Chondrocyte (in vitro differentiated cells): ENCODE measurements at places on chromosomes 2 and 18. TPM values are rescaled to one million over a fixed set of nuclear protein-coding genes. Genes with fewer than 3 reads are reported as not detected.

- H3K27ac ChIP-seq = peak overlapping the region; percentile 64
- no peak for DNase-seq
- peaks cover 3% of the 10 kb centered on the region for H3K36me3 ChIP-seq
These were observed 100.5 kb upstream of the ITPRID2 start for GRCh38 chr2:181790716-181791649.

DNA sequence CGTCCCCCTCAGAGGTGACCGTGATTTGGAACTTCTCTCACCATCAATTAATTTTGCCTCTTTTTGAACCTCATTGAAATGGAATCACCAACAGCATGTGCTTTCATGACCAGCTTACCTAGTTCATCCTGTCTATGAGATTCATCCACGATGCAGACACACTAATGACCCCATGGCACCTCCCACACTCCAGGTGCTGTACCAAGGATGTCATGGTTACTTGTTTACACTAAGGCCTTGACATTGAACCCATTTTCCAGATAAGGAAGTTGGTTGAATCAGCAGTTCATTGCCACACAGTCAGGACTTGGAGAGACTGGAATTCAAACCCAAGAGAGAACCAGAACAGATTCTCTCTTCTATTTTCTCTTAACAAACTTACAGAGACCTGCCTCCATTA lies 139.0 kb downstream of the ZFP36L2 start:
- no peak for DNase-seq
- peak overlapping the region; percentile 97 for H3K27ac ChIP-seq
- no peaks in the 10 kb centered on the region for H3K27me3 ChIP-seq
- H3K4me3 ChIP-seq = no peak overlapping the region
- peaks cover 4% of the 10 kb centered on the region for H3K36me3 ChIP-seq

DNA sequence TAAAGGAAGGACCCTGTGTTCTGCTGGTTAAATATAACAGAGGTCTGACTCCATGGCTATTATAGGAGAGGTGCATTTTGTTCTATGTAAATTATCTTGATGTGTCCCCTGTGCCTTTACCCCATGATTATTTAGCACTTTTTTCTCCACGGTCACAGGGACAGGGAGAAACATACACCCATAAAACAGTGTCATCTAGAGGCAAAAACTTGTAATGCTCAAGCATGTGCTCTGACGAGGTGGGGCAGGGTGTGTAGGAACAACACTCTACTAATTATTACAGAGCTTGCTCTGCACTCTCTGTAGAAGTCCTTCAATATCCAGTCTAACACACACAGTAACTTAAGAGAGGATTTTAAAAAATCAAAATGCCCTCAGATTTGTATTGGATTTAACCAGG lies 187.9 kb downstream of the NEDD4L start:
- peaks cover 18% of the 10 kb centered on the region for H3K4me1 ChIP-seq
- H3K27ac ChIP-seq = no peak overlapping the region
- DNase-seq = no peak
- no peak overlapping the region for H3K4me3 ChIP-seq
- H3K27me3 ChIP-seq = no peaks in the 10 kb centered on the region
- H3K36me3 ChIP-seq = peaks cover 1% of the 10 kb centered on the region

GRCh38 chr2:20242727-20243377 lies 17.9 kb upstream of the SDC1 start:
- H3K4me3 ChIP-seq = no peak overlapping the region
- no peaks in the 10 kb centered on the region for H3K27me3 ChIP-seq
- peaks cover 3% of the 10 kb centered on the region for H3K36me3 ChIP-seq
- no peak overlapping the region for H3K27ac ChIP-seq
- no peaks in the 10 kb centered on the region for H3K4me1 ChIP-seq

GRCh38 chr2:178512484-178512883 lies 32.2 kb downstream of the PLEKHA3 start:
- H3K4me3 ChIP-seq = no peak overlapping the region
- no peaks in the 10 kb centered on the region for H3K27me3 ChIP-seq
- H3K36me3 ChIP-seq = peaks cover 8% of the 10 kb centered on the region
- no peak for DNase-seq
- H3K27ac ChIP-seq = no peak overlapping the region
- peaks cover 2% of the 10 kb centered on the region for H3K4me1 ChIP-seq

DNA sequence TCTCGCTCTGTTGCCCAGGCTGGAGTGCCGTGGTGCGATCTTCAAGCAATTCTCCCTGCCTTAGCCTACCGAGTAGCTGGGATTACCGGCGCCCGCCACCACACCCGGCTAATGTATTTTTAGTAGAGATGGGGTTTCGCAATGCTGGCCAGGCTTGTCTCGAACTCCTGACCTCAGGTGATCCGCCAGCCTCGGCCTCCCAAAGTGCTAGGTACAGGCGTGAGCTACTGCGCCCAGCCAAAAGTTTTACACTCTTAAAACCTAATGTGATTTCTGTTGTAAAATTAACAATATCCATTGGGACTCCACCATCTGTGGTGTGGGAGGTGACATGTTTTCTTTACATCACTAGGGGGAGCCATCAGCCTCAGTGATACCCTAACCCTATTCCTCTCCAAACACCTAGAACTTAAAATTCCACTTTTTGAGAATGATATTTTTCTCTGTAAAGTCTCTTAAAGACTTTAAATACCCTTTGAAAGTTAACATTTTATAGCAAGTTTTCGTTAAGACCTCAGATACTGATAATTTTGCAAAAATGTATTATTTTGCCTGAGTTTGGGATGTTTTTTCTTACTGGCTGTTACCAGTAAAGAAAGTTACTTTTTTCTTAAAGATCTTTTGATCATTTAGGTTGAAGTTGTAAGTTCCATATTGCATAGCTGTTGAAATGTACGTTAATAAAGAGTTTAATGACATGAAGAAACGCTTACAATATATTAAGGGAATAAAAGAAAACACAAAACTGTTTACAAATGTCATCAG lies 11.6 kb upstream of the EIF2AK2 start:
- H3K4me1 ChIP-seq = peaks cover 12% of the 10 kb centered on the region
- H3K4me3 ChIP-seq = no peak overlapping the region
- peaks cover 4% of the 10 kb centered on the region for H3K36me3 ChIP-seq
- no peaks in the 10 kb centered on the region for H3K27me3 ChIP-seq
- no peak for DNase-seq

DNA sequence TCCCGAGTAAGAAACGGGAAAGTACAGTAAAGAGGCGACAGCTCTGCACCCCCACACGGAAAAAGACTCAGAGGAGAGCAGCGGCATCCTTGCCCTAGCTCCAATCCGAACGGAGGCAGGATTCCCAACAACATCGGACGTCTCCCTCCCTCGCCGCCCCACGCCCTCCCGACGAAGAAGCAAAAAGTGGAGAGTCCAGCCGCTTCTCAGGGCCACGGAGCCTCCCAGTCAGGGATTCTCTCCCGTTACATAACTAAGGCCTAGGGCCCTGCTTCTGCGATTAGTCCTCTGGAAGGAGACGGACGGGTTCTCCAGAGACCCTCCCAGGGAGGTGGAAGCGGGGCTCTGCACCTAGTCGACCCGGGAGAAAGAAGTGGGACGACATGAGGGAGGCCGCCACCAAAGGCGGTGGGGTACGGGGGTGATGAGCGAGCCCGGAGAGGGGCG lies 587 bp downstream of the SUMO1 start:
- peaks cover 23% of the 10 kb centered on the region for H3K4me1 ChIP-seq
- no peaks in the 10 kb centered on the region for H3K27me3 ChIP-seq
- peak overlapping the region; percentile 96 for H3K27ac ChIP-seq
- peak overlapping the region; percentile 91 for H3K4me3 ChIP-seq
- DNase-seq = no peak

DNA sequence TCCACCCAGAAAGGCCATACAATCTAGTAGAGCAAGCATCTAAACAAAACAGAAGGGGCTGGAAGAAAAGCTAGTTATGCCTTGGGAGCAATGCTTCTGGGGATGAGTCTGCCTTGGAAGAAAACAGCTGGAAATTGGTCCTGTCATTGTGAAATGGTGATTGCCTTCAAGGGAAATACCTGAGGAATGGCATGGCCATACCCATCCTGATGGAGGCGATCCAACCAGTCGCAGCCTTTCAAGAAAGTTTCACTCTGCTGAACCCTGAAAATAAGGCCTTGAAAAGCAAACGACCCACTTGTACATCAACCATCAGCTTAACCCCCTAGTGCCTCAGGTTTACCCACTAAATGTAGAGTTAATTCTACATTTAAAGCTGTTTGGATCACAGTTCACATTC lies 72.6 kb upstream of the PID1 start:
- no peaks in the 10 kb centered on the region for H3K4me1 ChIP-seq
- DNase-seq = no peak
- H3K4me3 ChIP-seq = no peak overlapping the region
- no peak overlapping the region for H3K27ac ChIP-seq

DNA sequence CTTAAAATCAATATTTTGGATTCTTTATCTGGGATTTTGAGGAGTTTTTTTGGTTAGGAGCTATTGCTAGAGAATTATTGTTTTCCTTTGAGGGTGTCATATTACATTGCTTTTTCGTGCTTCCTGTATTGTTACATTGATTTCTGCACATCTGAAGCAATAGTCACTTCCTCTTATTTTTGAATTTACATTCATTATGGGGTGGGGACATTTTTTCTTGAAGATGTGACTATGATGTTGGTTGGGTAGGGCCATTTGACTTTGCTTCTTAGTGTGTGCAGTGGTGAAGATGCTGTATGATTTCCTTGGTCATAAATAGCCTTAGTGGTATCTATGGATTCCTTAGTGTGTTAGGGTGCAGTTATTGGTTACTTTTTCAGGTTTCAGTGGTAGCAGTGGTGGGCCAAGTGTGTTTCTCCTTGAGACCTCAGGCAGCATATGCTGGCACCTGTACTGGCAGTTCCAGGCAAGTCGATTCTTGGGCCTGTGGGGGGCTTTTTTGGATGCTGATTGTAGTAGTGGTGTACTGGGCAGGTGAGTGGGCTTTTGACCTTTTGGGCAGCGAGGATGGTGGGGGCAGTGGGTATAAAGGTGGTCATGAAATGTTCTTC lies 61.8 kb downstream of the ARHGAP25 start:
- H3K4me3 ChIP-seq = no peak overlapping the region
- no peak overlapping the region for H3K27ac ChIP-seq
- H3K27me3 ChIP-seq = no peaks in the 10 kb centered on the region
- no peak for DNase-seq
- H3K4me1 ChIP-seq = no peaks in the 10 kb centered on the region

- H3K36me3 ChIP-seq = no peaks in the 10 kb centered on the region
- H3K27me3 ChIP-seq = peaks cover 29% of the 10 kb centered on the region
- H3K27ac ChIP-seq = no peak overlapping the region
- no peak overlapping the region for H3K4me3 ChIP-seq
- H3K4me1 ChIP-seq = no peaks in the 10 kb centered on the region
These were observed 62.9 kb downstream of the PDCL3 start for GRCh38 chr2:100625717-100626116.

DNA sequence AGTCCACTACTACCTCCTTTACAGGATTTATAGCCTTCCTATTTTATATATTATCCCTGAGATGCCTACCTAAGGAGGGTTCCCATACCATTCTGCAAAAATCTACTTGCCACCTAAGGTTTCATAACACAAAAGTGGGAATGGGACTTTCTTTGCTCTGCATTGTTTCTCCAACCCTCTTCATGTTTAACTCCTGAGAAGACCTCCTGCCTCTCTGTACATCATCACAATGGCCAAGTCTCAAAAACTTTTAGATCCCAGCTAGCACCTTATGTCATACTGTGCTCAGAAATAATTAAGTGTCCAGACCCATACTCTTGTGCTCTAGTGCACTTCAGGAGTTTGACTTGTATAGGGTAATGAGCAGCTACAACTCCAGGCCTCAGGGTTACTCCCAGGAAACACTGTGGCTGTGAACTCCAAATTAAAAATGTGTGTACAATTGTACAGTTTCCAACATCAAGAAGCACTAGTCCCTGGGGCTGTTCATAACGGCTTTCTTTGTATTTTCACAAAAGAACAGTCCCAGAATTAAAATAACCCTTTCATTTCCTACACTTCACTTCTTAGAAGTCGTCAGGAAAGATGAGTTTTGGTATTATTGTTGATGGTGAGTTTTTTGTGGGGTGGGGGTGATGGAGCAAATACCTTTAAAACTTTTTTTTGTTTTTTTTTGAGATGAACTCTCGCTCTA lies 39.4 kb downstream of the METAP1D start:
- H3K27me3 ChIP-seq = no peaks in the 10 kb centered on the region
- no peak overlapping the region for H3K4me3 ChIP-seq
- peaks cover 13% of the 10 kb centered on the region for H3K4me1 ChIP-seq
- DNase-seq = no peak
- H3K27ac ChIP-seq = no peak overlapping the region

GRCh38 chr2:6792883-6793282 lies 72.8 kb downstream of the CMPK2 start:
- no peak overlapping the region for H3K27ac ChIP-seq
- H3K4me1 ChIP-seq = no peaks in the 10 kb centered on the region
- no peak for DNase-seq
- H3K4me3 ChIP-seq = no peak overlapping the region
- H3K27me3 ChIP-seq = no peaks in the 10 kb centered on the region

GRCh38 chr2:43977677-43978375 lies 18.0 kb downstream of the LRPPRC start:
- no peaks in the 10 kb centered on the region for H3K27me3 ChIP-seq
- no peaks in the 10 kb centered on the region for H3K4me1 ChIP-seq
- H3K36me3 ChIP-seq = peaks cover 15% of the 10 kb centered on the region
- DNase-seq = no peak

DNA sequence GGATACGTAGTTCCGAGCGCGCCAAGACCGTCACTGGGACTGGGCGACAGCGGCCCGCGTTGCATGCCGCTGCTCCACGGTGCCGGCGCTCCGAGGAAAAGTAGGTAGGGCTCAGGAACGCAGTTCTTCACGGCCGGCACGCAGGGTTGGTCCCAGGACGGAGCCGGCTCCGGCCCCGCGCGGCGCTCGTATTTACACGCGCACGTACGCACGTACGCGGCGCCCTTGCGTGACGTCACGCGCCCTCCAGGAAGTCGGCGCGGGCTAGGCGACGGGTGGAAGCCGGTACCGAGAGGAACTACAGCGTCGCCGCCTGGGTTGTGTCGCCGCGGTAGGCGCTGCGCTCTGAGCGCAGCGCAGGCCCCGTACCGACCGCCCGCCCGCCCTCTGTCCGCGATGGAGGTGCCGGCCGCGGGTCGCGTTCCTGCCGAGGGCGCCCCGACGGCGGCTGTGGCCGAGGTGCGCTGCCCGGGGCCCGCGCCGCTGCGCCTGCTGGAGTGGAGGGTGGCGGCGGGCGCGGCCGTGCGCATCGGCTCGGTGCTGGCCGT lies at the start of gene CTDP1:
Gene CTDP1, plus strand, starts transcription at position 252 of the 548 bp plus-strand sequence. Its CDS starts 145 bp downstream, at position 397.
- H3K27ac ChIP-seq = peak within 1 kb of the TSS; percentile 99
- peaks cover 38% of the 10 kb centered on the region for H3K4me1 ChIP-seq
- DNase-seq = peak; percentile 96
- H3K27me3 ChIP-seq = no peaks in the 10 kb centered on the region
- no peaks in the 10 kb centered on the region for H3K36me3 ChIP-seq

RNU2-63P gene
- 2.7 TPM in 1 of 3 replicates, not detected in the others for total RNA-seq

IL37 gene
- total RNA-seq = not detected in 3 replicates

EN1 gene
- total RNA-seq = not detected in 3 replicates

GALNT13 gene
- total RNA-seq = 0.46 TPM in 1 of 3 replicates, not detected in the others

SMYD1 gene
- not detected in 3 replicates for total RNA-seq

COBLL1 gene
- total RNA-seq = 37.9 to 43.7 TPM (median 40.2 TPM) in 3 replicates

CCDC74B gene
- 1.0 to 3.0 TPM (median 1.2 TPM) in 3 replicates for total RNA-seq

XIRP2 gene
- total RNA-seq = 0.24 TPM in 1 of 3 replicates, not detected in the others
